Left renal pelvis (tissue), 4 donors: ENCODE measurements at places on chromosomes 3 and 15.

DNA sequence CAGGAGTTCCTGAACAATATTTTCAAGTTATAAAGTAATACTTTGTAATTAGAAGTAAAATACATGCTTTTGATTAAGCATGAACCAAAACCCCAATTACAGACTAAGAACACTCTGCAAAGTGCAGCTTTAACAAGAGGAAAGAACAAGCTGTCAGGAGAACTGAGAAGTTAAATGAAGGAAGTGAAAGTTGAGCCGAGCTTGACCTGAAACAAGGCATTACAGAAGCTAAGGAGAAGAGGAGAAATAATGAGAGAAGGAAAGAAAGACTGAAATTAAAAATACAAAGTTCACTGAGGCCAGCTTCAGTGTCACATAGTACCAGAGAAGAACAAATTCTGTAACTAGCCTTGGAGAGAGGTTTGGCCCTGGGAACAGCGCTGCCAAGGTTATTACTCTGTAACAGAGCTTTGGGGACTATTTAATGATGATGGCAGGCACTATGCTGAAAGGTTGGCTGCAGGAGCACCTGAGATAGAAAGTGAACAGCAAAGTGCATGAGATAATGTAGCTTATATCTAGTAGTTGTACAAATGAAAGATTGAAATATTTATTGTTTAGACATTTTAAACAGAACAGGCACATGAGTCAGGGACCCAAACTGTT lies 241.9 kb upstream of the PEX5L start:
- no peak for DNase-seq

- DNase-seq, result no peak
Measured at GRCh38 chr3:129953621-129954020, 20.9 kb upstream of the TRH start.

- DNase-seq, result no peak
Measured at GRCh38 chr3:168422843-168423242, 327.1 kb upstream of the GOLIM4 start.

DNA sequence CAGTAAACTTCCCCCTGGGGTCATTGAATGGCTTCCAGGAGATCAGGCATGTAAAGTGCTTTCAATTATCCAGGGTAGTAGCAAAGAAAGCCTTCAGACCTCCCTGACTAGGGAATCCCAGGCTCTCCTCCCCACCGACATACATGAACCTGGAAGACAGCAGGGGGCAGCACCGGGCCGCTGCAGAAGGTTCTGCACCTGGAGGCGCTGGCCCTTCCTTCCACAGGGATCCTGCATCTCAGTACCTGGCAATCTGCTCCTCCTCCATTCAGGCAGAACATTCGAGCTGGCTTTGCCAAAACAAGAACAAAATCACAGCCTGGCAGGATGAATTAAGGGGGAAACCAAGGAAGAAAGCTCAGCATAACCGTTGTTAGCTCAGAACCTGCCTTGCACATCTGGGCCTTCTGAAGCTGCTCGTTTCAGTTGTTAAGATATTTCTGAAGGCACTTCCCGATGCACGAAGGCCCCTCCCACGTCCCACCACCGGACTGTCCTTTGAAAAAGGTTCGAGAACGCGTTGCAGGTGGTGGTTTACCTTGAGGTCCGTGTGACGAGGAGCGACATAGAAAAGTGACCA lies 237.7 kb downstream of the SLCO3A1 start:
- DNase-seq, result no peak

DNA sequence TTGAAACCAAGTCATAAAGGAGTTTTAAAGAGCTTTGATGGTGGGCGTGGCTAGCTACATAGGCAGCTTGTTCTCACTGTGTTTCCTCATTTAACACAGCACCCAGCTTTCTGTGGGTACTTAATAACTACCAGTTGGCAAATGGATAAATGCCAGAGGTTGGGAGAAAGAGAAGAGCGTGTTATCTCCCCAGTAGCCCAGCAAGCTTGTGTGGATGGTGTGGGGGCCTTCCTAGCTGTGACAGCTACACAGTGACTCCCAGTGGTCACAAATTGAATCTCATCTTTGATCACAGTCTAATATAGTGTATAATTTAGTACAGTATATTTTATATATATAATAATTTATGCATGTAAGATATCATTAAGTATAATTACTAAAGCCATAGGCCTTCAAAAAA lies 984.1 kb downstream of the EPHA3 start:
- no peak for DNase-seq

- no peak for DNase-seq
Measured at GRCh38 chr15:100275641-100276040, 66.1 kb downstream of the ADAMTS17 start.

- DNase-seq, result no peak
Measured at GRCh38 chr3:120177151-120177550, 82.9 kb upstream of the GSK3B start.

DNA sequence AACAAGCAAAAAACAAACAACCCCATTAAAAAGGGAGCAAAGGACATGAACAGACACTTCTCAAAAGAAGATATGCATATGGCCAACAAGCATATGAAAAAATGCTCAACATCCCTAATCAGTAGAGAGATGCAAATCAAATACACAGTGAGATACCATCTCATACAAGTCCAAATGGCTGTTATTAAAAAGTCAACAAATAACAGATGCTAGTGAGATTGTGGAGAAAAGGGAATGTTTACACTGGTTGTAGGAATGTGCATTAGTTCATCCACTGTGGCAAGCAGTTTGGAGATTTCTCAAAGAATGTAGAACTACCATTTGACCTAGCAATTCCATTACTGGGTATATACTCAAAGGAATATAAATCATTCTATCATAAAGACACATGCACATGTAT lies 44.5 kb downstream of the RIOX2 start:
- DNase-seq, result no peak

DNA sequence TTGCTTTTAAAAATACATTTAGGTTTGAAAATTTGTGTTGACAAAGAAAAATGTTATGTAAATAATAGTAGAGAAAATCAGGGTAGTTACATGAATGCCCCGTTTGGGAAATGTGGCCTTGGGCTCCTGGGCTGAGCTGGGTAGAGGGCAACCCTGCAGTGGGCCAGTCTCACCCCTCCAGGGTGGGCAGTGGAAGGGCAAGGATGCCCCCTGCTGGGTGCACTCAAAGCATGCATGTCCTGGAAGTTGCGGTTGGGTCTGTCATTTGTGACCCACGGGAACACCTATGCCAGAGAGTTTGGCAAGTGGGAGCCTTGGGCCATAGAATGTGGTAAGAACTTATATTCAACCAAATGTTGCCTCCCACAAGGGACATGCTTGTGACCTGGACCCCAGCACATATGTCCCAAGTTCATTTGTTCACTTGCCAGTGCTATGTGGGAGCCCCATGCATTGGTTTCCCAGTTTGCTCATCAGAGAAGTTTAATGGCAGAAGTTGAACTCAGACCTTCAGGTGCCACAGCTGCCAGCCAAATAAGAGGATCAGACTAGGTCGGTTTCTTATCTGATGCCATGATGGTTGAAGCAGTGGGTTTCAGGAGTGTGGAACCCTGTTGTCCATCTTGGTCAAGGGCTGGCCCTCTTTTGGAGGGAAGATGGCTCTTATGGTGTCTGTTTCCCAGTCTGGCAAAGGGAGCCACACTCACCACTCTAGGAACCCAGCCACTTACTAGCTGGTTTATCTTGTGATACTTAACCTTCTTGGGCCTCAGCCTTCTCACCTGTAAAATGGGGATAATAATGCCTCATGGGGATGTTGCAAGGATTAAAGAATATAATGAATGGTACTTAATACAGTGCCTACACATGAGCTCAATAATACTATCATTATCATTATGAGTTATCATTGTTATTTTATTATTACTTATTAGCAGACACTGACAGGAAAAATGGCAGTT lies 2.5 kb upstream of the PLCB2 start:
- DNase-seq, result no peak
